Daoy (cell line): ENCODE measurements at places on chromosomes 1 and 21.

- DNase-seq: no peak
These were observed 11.6 kb upstream of the ZNF697 start for GRCh38 chr1:119659628-119660027.

DNA sequence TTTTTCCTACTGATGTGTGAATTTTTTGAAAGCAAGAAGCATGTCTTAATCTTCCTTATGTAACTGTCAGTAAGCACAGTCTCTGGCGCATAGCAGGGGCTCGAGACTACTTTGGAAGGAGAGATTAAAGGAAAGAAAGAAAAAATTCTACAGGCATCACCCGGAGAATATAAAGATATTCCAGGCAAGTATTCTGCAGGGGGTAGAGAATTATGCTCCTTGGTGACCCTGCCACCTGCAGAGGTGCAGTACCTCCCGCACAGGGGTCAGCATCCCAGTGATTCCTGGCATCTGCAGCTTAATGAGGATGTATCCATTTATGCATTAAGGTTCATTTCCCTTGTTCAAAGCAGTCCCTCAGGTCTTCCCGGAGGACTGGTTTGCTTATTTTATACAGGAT lies 87.6 kb upstream of the WLS start:
- no peak for DNase-seq

DNA sequence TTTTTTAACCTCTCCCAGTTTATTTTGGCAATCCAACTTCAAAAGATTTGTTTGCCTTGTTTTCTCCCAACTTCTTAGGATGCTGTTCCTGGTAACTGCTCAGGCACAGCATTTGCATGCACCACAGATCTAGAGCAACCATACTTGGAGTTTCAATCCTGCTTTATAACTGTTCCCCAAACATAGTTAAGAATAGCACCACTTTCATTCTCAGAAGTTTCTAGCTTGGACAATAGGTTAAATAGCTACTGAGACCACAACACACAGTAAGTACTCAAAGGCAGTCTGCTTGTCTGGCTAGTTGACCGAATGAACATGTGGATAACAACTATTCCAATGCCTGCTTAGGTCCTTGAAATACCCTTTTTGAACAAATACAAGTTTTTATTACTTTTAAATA lies 76.8 kb downstream of the FOXJ3 start:
- no peak for DNase-seq

DNA sequence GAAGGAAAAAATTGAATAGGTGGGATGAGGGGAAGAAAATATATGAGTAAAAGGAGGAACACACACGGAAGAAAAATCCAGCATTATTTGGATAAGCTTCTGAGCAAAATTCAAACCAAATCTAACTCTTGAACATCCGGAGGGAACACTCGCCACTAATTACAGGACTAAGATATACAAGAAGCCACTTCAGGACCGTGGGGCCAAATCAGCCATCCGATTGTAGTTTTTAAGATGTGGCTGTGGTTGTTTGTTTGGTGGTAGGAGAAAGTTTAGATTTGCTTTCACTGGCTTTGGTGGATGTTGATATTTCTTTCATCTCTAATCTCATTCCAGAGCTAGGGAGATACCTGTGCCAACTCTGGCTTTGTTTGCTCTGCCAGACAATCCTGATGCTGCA lies 43.7 kb upstream of the ADAMTS1 start:
- no peak for DNase-seq

DNA sequence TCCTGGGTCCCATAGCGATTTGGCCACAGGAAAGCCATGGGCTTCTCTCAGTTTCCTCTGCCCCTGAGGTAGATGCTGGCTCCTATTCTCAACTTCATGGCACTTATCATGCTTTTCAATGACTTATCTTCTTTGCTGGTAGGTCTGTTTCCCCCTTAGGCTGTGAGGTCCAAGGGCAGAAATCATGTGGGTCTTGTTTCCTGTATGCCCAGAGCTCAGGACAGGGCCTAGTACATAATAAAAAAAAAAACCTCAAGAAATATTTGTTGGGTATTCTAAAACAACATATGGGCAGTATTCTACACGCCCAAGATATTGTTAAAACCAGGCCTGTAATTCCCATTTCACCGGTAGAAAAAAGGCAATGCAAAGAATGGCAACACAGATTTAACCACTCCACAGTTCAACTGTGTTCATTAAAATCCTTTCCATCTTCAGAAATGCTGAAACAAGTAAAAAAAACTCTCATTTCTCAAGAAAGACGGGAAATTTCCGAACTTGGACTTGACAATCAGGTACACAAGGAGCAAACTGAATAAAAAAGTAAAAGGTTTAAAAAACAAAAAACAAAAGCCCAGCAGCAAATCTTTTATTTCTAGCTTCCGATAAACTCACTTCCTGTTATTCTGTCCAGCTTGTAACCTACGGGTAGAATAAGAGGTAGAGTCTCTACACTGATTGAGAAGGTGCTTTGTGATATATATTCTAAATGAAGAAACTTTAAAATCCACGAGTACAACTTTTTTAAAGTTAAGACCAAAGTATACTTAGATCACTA lies 6.3 kb upstream of the TDRD10 start:
- no peak for DNase-seq

GRCh38 chr1:206496131-206496793 lies 11.1 kb upstream of the RASSF5 start:
- DNase-seq: no peak

DNA sequence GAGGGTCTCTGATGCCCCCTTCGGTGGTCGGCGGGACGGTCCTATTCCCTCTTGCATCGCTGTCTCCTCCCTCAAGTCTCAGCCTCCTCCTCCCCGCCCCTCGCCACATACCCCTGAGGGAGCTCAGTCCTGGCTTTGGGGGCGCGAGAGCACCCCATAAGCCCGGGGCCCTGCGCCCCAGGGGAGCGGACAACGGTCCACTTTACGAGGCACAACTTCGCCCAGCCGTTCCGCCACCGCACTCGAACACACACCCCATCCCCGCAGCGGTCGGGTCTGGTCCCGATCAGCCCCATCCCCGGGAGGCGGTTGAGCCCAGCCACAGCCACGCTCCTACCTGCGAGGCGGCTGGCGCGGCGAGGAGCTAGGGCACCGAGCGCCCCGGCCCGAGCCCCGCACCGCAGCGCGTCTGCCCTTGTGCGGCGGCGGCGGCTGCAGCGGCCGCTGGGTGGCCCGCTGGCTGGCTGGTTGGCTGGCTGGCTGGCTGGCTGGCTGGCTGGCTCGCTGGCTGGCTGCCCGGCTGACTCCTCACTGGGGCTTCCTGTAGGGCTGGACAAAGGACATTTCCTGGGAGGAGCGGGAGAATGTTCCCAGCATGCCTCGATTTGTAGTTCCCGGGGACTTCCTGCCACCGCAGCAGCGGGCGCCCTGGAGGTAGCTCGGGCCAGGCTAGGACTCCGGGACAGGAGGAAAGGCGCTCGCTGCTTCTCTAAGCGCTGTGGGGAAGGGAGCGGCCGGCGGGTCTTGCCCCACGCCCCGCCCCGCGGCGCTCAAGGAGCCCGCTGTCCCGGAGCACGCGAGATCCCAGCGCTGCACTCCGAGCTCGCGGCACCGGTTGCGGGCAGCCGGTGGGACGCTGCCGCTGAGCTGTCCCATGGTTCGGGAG lies at the start of gene ZNF697:
ZNF697 (minus strand) TSS at position 533 of the 886 bp plus-strand sequence. CDS start 22,166 bp downstream, outside the sequence.
- peak; percentile 100 for DNase-seq

- no peak for DNase-seq
These were observed 37.3 kb upstream of the ACTL8 start for GRCh38 chr1:17717594-17718535.

DNA sequence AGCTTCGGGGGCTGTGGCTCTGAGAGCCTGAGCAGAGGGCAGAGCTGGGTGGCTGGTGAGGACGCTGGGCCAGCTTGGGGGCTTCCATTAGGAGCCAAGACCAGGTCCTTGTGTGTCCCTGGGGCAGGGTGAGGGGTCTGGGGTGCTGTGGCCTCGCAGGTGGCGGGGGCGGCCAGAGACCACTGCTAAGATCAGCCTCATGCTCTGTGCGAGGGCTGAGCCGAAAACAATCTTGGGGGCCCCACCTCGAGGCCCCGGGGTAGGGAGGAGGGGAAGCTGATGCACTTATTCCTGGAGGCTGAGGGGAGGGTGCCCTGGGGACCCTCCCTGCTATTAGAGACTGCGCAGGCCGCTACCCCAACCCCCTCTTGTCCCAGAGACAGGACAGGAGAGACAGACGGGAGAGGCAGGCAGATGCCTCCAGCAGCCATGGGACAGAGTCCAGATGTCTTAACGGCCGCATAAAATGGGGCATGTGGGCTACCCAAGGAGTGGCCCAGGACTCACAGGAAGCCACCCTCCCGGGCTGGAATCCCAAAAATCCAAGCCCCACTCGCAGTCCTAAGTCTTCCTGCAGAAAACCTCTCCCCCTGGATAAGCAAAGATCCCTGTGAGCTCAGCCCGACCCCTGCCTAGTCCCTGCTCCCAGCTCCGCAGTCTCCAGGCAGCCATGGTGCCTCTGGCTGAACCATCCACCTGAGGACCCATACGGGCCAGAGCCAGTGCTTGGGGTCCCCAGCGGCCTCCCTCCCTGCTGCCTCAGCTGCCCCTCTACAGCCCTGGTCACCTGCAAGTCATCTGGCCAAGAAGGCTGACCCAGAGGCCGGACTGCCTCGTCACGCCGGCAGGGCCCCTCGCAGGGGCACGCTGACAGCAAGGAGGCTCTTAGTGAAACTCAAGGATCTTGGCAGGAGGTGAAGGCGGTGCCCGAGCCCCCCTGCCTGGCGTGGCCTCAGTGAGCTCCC lies 43.6 kb upstream of the COL18A1 start:
- DNase-seq: no peak

DNA sequence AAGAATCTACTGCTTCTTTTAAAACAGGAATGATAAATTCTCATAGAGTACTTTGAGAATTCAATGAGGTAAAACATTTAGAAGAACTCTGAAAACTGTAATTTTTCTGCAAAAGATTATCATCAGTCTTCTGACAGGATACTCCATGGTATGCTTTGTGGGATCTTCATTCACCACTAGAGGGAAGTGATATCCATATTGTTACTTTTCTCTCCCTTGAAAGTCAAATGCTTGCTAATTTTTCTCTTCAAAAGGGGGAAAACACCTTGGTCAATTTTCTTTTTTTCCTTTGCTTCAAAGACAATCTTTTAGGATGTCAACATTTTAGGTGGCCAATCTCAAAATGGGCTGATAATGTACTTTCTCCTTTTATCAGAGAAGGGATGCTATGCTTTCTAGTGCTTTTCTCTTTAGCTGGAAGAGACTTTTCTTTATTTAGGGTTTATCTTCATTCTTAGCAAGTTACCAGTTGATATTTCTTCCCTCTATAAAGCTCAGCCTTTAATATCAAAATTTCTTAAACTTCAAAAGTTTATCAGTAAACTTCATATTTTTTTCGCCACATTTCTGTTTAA lies 95.5 kb downstream of the NEGR1 start:
- DNase-seq: peak; percentile 8

DNA sequence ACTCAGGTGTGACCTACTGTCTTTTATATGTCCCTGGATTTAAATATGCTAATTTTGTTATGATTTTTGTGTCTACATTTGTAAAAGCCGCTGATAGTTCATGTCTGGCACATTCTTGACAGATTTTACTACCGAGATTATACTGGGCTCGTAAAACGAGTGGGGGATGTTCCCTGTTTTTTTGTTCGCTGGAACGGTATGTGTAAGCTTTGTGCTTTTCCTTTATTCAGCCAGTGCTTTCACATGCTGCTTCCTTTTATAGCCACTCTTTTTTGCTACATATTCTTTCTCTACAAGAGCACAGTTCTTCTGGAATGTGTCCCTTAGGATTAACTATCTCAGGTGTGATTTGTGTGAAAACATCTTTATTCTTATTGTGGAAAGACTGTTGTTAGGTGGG lies 46.6 kb downstream of the ADARB1 start:
- no peak for DNase-seq

- no peak for DNase-seq
These were observed 103.3 kb downstream of the DUSP10 start for GRCh38 chr1:221638595-221638994.

GRCh38 chr1:98391175-98391574 lies 270.3 kb upstream of the SNX7 start:
- no peak for DNase-seq

- DNase-seq: peak; percentile 75
These were observed 40.2 kb upstream of the VWA5B1 start for GRCh38 chr1:20250340-20250989.

- DNase-seq: no peak
These were observed 1.5 kb downstream of the SPATC1L start for GRCh38 chr21:46182548-46183336.

DNA sequence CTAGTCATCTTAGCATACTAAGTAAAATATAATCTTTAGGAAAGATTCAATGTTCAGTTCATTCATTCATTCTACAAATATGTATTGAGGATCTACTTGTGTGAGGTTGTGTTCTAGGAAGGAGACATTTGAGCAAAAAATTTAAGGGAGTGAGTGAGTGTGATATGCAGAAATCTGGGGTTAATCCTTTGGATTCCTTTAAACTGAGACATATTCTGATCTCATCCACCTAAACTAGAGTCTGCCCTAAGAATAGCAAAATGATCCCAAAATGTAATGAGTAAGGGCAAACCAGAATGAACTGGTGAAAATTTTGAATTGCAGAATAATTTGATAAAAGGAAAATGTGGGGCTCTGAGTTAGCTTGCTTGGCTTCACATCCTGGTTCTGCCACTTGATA lies 8.6 kb downstream of the UBE2U start:
- DNase-seq: peak; percentile 30

- no peak for DNase-seq
These were observed 50.7 kb downstream of the EBNA1BP2 start for GRCh38 chr1:43121256-43121900.

GRCh38 chr1:184359909-184360308 lies 26.9 kb upstream of the C1orf21 start:
- DNase-seq: no peak

DNA sequence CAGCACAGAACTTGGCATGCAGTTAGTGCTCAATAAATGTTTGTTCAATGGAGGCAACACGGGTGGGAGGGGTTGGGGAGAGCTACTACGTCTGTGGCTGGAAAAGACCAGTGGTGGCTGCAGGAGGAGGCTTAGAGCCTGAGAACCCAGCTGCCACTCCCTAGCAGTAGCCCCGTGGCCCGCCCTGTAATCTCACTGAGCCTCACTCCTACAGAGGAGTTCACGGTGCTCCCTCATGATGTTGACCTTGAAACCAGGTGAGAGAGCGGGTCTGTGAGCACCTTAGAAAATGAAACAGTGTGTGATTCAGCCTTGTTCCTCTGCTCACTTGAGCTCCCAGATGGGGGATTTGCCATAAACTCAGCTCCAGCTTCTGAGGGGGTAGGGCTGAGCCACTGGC lies 299.6 kb downstream of the NPHP4 start:
- no peak for DNase-seq

DNA sequence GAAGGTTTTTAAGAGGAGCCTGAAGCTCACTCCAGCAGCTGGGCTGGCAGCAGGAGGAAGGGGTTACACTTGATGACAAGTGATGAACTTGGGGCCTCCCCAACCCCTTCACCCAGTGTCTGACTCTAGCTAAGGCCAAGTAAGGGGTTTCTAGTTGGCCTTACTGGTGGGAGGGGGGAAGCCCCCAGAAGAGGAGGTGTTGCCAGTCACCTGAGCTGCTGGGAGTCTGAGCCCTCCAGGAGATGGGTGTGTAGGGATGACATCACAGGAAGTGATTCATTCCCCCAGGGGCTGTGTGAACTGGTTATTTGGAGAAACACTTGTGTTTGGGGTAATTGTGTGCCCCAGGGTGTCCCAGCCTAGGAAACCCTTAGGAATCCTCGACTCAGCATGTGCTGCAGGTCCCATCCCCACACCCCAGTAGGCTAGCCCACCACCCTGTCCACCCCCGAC lies 3.1 kb downstream of the PADI1 start:
- DNase-seq: peak; percentile 93
